T follicular helper cell (primary cell): ENCODE measurements at places on chromosomes 12 and 14.

GRCh38 chr12:3042394-3042793, 34.8 kb upstream of the TSPAN9 start:
- no peak for DNase-seq

DNA sequence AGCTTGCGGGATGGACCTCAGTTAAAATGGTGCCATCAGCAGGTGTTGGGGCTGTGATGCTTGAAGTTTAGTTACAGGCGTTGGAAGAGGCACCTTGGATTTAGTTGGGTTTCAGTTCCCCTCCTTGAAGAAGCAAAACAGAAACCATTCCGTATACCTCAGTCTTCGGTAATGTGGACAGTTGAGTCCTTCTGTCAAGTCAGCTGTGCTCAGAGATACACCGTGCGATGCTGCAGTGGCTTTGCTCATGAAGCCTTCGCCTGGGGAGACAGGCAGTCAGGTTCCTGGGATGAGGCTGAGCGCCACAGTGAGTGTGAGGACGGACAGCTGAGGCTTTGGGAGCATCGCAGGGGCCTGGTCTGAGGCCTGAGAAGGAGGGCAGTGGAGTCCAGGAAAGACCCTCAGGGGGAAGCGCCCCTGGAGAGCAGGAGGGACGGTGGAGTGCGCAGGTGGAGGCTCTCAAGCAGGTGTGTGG, 7.4 kb downstream of the RAN start:
- DNase-seq: no peak

DNA sequence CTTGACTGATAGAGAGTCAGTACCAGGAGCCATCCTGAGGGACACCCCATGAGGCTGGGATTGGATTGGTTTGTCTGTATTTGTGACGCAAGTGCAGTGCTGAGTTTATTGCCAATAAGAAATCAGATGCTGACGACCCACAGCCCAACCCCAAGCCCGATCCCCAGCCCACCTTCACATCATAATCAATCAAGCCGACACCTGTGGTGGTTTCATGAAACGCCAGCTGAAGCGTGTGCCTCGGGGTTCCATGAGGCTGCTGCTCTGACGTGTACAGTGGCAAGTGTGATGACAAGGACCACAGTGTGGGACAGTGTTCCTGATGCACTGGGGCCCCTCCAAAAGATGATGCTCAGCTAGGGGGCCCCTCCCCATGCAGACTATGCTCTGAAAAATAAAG, 62.1 kb upstream of the C14orf180 start:
- no peak for DNase-seq

DNA sequence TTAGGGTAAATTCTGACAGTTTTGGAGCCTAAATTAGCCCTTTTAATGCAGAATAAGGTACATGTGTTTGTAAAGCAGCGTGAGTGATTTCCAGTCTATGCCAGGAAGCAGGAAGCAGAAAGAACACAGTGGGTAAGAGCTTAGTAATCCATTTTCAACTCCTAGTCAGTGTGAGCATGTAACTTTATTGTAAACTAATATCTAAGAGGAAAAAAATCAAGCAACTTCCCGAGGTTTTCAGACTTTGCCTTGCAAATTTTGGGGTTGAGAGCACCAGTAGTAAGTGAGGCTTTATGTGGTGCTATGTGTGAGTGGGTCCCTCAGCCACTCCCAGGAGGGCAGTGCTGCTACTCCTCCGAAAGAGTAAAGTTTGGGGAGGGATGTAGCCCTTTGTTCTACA, 2.9 kb downstream of the CIPC start:
- DNase-seq: no peak

DNA sequence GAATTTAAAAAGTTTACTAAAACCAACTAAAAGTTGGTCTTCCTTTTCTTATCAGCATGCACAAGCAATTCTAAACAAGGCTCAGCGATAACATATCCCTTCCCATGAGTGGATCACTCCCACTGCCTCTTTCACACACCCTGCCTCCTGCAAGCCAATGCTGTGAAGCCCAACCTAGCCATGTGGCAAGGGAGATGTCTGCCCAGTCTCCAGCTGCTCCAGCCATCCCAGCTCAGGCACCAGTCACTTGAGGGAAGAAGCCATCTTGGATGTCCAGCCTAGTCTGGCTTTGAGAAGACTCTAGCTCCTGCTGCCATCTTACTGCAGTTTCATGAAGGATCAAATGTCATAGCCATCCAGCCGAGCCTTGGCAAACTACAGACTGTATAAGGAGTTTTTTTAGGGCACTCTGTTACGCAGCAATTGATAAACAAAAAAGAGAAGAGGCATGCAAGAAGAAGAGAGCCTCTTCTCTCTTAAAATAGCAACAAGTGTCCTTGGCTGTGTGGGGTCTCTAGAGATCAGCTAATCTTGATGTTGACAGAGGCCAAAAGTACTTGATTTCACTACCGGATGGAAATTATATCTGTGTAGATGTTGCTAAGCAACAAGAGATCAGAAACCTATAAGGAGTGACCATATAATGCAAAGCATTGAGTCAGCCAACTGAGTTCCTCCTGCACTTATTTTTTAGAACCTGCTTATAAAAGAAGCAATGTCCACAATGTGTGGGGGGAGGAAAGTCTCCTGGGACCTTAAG, 108.9 kb downstream of the PTCSC3 start:
- DNase-seq: no peak

- DNase-seq: no peak
These were observed 22.6 kb downstream of the DYNC1H1 start for GRCh38 chr14:101986953-101987352.

- no peak for DNase-seq
These were observed 16.1 kb downstream of the GRIP1 start for GRCh38 chr12:66662729-66663128.

DNA sequence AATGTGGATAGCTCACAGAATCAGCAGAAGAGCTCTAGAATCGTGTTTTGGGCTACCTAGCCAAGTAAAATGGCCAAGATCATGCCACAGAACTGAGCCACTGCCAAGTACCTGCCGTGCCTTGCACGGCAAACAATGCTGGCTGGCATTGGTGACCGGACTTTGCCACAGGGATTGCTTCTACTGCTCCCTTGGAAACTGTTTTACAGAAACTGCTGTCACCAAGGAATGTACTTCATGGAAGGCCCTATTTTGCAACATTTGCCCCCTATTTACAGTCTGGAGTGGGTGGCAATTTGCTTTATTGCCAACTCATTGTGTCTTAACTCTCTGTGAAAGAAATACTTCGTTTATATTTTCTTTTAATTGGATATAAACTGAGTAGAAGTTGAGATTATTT, 49.0 kb downstream of the BORCS5 start:
- DNase-seq: no peak

DNA sequence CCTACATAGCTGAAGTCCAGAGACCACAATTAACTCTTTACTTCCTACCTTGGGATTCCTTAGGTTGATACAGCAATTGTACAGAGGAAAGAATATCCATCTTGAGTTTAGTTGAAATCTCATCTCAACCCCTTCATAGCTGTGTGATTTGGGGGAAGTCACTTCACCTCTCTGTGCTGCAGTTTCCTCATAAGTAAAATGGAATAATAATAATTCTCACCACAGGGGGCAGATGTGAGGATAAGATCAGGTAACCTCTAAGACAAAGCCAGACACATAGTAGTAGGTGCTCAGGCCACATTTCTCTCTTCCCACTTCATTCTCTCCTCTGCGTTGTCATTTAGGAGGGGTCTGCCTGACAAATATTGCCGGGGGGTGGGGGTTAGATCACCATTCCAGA, 6.7 kb downstream of the FOXN4 start:
- no peak for DNase-seq

GRCh38 chr12:5203720-5204119, 160.0 kb downstream of the KCNA5 start:
- no peak for DNase-seq

DNA sequence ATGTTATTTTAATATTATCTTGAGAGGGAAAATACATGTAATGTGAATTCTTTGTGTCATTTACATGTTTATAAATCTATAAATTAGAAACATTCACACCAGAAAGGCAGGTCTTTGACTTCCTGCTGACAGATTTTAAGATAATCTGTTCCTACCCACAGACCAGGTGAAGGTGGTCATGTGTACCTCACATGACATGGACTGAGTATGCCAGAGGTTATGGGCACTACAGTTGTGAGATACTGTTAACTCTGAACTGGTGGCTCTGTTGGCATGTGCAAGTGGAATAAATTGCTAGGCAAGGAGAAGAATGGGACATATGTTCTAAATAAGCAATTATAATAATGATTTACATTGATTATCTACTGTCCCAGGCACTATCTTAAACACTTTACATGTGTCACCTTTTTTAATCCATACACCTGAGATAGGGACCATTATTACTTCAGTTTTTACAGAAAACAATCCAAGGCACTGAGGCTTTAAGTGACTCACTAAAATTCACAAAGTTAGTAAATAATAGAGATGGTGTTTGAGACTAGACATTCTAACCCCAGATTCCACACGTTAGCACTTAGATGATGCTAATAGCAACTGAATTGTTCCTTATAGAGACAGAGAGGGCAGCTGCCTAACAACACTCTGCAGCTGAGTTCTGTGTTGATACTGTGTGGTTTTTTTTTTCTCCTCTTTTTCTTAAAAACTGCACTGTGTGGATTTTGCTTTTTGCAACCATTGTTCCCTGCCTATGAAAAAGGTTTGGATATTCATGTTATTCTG, 23.8 kb downstream of the SLC16A7 start:
- no peak for DNase-seq

DNA sequence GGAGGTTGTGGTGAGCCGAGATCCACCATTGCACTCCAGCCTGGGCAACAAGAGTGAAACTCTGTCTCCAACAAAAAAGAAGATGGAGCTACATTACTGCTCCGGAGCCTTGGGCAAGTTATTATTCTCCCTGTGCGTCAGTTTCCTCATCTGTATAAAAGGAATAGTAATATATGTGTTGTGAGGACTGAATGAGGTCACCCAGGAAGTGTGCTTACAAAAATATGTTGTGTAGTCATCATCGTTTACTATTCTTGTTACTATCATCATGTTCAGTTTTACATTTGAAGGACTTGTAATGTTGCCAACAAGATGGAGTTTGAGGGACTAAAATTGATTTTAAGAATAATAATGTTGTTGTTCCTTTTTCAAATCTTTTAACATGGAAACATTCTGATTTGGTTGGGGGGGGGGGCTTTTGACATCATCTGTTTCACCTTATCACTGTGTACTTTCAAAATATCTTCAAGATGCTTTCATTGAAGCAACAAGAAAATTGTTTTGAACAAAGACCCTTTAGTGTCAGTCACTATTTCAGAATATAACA, 156.8 kb downstream of the PDE3A start:
- no peak for DNase-seq

GRCh38 chr14:61602733-61603077, 92.6 kb upstream of the HIF1A start:
- DNase-seq: no peak

DNA sequence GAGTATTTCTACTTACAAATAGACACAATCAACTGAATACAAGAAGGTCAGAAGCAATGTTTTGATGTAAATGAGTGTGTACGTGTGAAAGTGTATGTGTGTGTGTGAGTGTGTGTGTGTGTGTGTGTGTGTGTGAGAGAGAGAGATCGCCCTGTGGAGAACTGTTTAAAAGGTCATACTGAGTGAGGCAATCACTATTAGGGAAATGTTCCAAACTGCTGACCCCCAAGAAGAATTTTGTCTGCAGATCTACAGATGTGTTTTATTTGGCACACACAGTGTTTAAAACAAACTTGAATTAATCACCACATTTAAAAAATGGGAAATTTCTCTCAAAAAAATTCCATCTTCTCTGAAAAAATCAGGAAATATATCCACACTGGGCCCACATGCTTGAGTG, 1069.1 kb downstream of the SLC6A15 start:
- no peak for DNase-seq

- no peak for DNase-seq
These were observed 3.7 kb upstream of the METAP2 start for GRCh38 chr12:95470300-95470699.

DNA sequence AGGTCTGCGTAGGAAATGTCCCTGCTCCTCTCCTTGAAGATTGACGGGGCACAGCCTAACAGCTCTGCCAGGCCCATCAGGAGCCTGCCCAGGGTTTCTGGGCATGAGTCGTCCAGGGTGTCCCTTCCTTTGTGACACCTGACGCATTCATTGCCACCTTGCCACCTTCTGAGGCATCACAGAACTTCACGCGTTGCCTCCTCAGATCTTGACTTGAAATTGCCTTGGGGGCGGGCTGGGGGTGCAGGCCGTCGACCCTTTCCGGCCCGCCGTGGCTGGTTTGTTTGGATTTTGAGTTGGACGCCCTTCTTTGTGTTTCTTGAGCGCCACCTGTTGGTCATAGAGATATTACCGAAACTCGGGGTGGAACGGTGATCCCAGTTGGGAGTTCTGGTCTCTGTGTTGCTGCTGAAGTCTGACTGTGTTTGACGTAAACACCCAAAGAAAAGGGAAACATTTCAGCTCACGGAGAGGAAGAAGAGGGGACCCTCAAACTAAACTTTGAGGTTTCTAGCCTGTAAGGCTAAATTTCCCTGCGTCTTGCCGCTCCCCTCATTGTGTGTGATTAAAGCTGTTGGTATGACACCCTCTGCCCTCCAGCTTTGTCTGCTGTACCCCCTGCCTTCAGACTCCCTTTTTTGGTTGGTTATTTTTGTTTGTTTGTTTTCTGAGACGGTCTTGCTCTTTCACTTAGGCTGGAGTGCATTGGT, 44.6 kb downstream of the MLXIP start:
- peak; percentile 59 for DNase-seq

- DNase-seq: no peak
These were observed 265.6 kb upstream of the GARIN6 start for GRCh38 chr12:99381992-99382391.

DNA sequence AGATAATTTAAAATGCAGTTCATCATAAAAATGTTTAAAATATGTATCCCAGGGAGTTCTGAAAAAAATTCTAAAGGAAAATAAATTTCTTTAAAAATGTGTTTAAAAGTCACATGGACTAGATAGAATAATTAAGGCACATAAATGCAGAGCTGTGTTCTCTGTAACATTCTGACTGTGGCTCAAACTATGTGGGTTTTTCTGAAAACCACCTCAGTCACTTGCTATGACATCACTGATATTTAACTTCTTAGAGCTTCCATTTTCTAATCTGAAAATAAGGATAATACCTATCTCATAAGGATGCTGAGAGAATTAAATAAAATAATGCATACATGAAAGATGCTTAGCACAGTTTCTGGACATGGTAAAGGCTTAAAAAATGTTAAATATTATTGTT, 107.3 kb downstream of the SLC41A2 start:
- no peak for DNase-seq
